ENCODE measurements at places on chromosomes 1 and 21.

GRCh38 chr1:64184003-64184440, 19.4 kb upstream of the UBE2U start:
- no peak for DNase-seq

GRCh38 chr1:84008631-84009030, 9.7 kb upstream of the TTLL7 start:
- no peak for DNase-seq

DNA sequence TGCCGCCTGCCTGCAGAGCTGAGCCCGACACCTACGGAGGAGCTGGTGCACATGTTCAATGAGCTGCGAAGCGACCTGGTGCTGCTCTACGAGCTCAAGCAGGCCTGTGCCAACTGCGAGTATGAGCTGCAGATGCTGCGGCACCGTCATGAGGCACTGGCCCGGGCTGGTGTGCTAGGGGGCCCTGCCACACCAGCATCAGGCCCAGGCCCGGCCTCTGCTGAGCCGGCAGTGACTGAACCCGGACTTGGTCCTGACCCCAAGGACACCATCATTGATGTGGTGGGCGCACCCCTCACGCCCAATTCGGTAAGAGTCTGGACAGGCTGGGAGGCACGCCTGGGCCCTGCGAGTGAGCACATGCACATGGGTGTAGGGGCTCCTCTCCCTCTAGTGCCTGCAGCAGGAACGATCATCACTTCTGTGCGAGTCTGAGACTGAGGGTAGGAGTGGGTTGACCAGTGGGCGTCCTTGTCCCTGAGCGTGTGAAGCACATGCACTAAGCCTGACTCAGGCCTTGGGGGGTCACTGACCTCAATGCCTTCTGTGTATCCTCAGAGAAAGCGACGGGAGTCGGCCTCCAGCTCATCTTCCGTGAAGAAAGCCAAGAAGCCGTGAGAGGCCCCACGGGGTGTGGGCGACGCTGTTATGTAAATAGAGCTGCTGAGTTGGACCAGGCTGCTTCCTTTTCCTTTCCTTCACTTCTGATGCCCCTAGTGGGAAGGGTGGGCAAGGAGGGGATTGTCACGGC, 6.9 kb downstream of the DMAP1 start:
- DNase-seq = no peak

GRCh38 chr1:157176591-157177121, 38.5 kb upstream of the ETV3 start:
- DNase-seq = no peak

- DNase-seq = no peak
These were observed 570 bp upstream of the NPR1 start for GRCh38 chr1:153677718-153678518.

Measured in T follicular helper cell (primary cell).